D721Med (cell line): ENCODE measurements at places on chromosomes 2 and 18.
A peak's percentile ranks its signal among the peaks of the same experiment; 100 is the strongest.

DNA sequence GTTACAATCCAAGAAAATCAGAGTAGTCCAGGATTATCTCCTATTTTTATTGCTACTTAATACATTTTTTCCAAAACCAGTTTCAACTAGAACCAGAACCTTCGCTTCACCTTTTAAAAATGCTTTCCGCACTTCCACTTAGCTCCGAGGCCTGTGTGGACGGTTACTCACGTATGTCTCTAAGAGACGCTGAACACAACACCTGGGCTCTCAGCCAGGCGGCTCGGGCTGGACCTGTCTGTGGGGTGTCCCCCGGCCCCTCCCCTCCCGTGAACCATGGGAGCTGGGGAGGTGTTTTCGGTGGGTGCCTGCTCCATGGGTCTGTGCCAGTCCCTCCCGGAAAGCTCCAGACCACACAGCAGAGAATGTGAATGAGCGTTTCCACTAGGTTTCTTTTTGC is 223.8 kb downstream of the GLI2 start:
- DNase-seq = no peak

GRCh38 chr2:139631966-139632365 is 851.8 kb upstream of the NXPH2 start:
- DNase-seq = no peak

DNA sequence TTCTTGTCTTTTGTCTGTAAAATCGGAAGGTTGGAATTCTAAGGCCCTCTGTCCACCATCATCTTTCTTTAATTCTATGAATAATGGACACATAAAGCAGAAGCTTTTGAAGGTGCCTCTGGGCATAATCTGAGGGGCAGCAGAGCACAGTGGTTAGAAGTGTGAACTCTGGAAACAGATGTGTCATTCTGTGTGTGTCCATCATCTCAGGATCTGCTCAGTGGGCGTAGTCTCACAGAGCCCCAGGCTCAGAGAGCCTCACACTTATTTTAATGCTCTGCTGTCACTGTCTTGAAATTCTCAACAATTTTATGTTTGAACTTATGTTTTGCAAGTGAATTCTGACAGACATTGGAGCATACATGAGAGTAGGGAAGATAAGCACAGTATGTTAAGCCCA is 31.0 kb upstream of the CCDC93 start:
- DNase-seq = no peak

DNA sequence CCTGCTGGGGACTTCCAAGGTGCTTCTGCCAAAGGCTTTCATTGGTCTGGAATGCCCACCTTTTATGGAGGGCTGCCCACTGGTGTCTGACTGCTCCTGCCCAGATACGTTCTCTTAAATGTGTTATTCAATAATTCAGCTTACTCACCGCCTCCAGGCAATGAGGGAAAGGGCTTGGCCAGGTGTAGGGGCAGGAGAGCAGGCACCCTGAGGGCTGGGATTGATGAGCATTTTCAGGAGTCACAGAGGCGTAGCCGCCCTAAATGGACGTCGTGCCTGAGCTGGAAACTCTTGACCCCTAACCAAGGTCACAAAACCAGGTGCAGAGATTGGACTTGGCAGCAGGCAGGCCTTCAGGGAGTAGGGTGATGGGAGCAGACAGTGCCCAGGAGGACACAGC is 26.8 kb downstream of the MAL start:
- no peak for DNase-seq

GRCh38 chr2:121771976-121772742 is 16.7 kb downstream of the TSN start:
- DNase-seq = peak; percentile 47

DNA sequence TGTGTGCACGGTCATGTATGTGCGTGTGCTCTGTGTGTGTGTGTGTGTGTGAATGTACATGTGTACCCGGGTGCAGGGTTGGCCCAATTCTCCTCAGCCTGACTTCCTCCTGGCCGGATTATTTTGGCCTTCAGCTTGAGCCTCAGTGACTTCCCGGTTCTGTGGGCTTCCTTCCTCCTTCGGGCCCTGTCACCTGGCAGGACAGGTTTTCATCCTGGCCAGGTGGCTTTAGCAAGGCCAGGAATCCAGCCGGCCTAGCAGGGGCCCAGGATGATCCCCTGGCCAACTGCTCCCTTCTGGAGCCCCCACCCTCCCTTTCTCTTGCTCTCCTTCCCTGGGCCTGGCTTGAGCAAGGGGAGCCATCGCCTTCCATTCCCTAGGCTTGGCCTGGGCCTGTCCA is 140.5 kb downstream of the INHBB start:
- no peak for DNase-seq

DNA sequence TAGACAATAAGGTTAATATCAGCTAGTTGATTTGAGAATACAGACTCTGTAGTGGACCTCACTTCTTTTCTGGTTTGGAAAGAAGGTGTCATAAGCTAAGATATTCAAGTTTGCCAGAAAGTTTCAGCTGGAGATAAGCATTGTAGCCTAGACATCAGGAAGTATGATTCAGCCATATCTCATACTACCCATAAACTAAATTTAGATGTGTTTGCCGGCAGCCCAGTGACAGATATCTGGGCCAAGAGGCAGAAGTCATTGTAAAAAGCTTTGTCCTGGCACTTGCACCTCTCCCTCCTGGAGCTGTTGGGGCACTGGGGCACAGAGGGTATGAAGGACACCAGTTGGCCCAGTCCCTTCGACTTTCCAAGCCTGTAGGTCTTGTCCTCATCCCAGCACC is 128.0 kb downstream of the EPHA4 start:
- DNase-seq = no peak

DNA sequence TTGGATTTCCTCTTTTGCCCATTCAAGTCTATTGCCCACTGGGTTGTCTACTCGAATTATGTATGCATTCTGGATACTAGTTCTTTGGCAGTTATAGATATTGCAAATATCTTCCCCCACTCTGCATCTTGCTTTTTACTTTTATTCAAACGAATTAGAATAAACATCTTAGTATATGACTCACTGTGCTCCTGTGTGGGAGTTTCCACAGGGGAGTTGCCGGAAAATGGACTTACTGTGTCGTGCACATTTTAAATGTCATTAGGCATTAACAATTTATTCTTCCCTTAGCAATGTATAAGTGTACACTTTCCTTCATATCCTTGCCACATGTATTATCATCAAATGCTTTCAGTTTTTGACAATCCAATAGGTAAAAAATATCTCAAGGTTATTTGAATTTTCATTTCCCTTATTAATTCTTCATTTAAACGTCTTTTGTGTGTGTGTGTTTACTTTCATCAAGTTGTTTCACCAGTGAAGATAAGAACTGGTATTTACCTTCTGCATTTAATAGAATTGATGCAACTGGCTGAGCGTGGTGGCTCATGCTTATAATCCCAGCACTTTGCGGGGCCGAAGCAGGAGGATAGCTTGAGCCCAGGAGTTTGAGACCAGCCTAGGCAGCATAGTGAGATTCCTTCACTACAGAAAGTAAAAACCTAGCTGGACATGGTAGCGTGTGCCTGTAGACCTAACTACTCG is 4.6 kb upstream of the UGT1A5 start:
- DNase-seq = no peak

DNA sequence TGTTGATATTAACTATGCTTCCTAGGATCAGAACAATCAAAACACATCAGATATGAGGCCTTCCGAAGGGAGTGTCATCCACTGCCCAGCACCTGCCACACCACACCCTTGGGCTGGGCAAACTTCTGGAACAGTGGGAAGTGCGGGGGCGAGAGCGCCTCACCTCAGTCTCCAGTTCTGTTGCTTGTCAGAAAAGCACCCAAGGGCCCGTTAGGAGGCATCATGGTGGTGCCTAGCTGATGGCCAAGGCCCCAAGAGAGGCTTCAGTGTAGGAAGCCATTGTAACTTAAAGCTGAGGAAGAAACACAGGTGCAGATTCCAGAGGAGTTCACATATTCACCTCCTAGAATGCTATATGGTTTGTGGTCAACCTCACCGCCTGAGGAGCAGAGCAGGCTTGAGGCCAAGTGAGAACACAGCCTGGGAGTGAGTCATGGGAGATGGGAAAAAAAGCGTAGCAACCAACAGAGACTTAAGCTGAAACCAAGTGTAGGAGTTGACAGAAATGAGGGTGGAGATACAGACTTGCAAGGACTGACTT is 85.1 kb upstream of the ATL2 start:
- DNase-seq = no peak

- DNase-seq = no peak
Measured at GRCh38 chr2:44009136-44009735, 13.4 kb upstream of the LRPPRC start.

GRCh38 chr2:219689676-219690628 is 62.5 kb downstream of the SLC4A3 start:
- DNase-seq = peak; percentile 31

- DNase-seq = no peak
Measured at GRCh38 chr2:83388804-83389203, 1070.3 kb downstream of the SUCLG1 start.

DNA sequence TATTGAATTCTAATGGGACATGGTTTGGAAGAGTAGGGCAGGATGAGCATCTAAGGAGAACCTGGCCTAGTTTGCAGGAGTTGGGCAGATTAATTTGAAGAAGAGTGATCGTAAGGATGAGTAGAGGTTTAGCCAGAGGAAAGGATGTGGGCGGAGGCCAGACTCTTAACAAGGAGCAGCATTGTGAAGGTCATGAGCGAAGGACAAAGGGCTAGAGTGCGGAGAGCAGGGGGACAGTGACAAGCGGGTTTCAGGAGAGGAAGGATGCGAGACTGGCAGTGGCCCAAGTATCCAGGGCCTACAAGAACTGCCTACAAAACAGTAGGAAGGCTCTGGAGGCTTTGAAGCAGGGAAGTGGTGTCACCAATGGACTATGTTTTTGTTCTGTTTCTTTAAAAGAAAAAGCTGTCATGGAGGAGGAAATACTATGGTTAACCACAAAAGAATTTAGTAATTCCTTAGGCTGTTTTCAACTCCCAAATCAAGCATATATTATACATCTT is 20.1 kb downstream of the SLC66A3 start:
- no peak for DNase-seq

DNA sequence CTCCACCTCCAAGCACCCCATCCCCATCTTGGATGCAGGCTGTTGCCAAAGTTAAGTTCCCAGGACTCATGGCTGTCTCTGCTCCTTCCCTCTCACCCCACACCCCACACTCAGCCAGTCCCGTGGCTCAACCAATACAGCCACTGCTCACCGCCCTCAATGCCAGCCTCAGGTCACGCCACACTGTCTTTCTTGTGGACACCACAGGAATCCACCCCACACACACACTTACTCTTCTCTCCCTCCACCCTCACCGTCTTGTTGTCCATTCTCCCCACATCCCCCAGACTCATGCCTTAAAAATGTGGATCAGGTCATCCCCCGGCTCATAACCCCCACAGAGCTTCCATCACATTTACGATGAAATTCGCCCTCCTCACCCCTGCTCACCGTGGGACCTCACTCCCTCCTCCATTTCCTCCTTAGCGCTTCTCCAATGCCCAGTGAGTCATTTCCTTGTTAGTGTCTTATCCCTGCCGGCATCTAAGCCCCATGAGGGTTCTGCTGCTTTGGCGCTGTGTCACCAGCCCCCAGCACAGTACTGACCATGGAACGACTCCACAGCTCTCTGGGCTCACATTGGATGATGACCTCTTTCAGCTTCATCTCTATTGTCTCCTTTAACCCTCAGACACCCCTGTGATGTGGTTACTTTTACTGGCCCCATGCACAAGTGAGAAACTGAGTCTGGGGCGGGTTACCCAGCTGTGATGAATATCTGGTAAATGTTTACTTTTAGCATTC is 13.8 kb downstream of the MLPH start:
- DNase-seq = no peak
